ENCODE measurements at places on chromosomes 2 and 18.

DNA sequence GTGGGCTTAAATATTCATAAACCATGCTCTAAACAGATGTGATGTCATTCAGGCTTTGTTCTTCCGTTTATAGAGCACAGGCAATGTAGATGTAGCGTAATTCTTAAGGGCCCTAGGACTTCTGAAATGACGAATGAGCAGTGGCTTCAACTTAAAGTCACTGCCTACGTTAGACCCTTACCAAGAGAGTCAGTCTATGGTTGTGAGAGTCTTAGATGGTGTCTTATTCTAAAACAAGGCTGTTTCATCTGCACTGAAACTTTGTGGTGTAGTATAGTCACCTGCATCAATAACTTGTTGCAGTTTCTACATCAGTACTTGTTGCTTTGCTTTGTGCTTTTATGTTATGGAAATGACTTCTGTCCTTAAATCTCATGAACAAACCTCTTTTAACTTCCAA lies 56.0 kb downstream of the PIK3C3 start:
- no peaks in the 10 kb centered on the region for H3K4me1 ChIP-seq
- peaks cover 9% of the 10 kb centered on the region for H3K36me3 ChIP-seq
- no peak overlapping the region for H3K4me3 ChIP-seq
- no peak overlapping the region for H3K27ac ChIP-seq
- H3K27me3 ChIP-seq = no peaks in the 10 kb centered on the region
- DNase-seq = no peak

GRCh38 chr2:10444463-10444862 lies 3.7 kb downstream of the ODC1 start:
- H3K4me1 ChIP-seq = peaks cover 19% of the 10 kb centered on the region
- H3K4me3 ChIP-seq = no peak overlapping the region
- no peak overlapping the region for H3K27ac ChIP-seq
- no peak for DNase-seq

GRCh38 chr18:76134628-76135027 lies 360.4 kb downstream of the ZNF516 start:
- no peaks in the 10 kb centered on the region for H3K4me1 ChIP-seq
- DNase-seq = no peak
- no peaks in the 10 kb centered on the region for H3K27me3 ChIP-seq
- no peaks in the 10 kb centered on the region for H3K36me3 ChIP-seq
- H3K27ac ChIP-seq = no peak overlapping the region

GRCh38 chr2:231482806-231483391 lies 18.6 kb upstream of the NCL start:
- peak; percentile 99 for DNase-seq
- no peaks in the 10 kb centered on the region for H3K4me1 ChIP-seq
- no peaks in the 10 kb centered on the region for H3K27me3 ChIP-seq
- no peaks in the 10 kb centered on the region for H3K36me3 ChIP-seq

DNA sequence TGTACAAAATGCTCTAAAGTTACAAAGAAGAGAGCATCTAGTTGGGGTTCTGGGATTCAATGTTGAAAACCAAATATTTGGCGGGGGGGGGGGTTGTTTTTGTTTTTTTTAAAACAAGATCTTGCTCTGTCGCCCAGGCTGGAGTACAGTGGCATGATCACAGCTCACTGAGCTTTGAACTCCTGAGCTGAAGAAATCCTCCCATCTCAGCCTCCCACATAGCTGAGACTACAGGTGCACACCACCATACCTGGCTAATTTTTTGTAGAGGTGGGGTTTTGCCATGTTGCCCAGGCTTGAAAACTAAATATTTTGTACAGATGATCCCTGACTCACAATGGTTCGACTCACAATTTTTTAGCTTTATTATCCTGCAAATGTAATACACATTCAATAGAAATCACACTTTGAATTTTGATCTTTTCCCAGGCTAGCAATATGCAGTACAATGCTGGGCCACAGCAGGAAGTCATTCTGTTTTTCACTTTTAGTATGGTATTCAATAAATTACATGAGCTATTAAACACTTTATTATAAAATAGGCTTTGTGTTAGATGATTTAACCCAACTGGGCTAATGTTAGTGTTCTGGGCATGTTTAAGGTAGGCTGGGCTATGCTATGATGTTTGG lies 7.6 kb downstream of the BARD1 start:
- no peak overlapping the region for H3K27ac ChIP-seq
- H3K36me3 ChIP-seq = no peaks in the 10 kb centered on the region
- no peaks in the 10 kb centered on the region for H3K27me3 ChIP-seq
- H3K4me3 ChIP-seq = no peak overlapping the region

DNA sequence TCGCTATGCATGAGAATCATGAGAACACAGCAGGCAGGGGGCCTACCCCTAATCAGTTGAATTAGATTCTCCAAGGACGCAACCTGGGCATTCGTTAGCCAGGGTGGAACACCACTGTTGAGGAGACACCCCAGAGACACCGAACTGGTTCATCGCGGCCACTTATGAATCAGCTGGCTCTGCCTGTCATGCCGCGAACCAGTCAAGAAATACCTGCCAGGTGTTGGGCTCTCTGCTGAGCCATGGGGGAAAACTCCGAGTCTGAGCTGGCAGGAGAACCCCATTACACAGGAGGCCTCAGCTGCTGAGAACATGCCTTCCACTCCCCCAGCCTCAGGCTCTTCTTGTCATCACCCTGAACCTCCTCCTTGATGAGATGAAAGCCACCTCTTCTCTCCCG lies 184.3 kb downstream of the SMAD7 start:
- no peaks in the 10 kb centered on the region for H3K27me3 ChIP-seq
- H3K4me1 ChIP-seq = no peaks in the 10 kb centered on the region
- DNase-seq = no peak

DNA sequence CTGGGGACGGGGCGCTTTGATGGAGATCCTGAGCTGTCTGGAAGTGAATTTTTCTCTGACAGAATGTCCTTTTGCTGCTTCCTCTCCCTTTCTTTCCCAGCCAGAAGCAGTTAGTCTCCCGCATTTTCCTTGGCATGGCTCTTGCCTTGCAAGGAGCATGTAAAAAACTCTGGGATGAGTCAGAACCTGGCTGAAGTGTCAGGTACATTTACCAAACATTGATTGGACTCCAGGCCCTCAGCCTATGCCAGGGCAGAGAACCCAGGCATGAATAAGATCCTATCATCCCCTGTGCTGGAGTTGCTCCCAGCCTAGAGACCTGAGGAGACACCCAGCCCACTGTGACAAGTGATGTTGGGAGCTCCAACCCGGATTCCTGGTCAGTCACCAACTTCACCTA lies 21.6 kb downstream of the STON1 start:
- H3K27me3 ChIP-seq = no peaks in the 10 kb centered on the region
- no peak for DNase-seq
- no peak overlapping the region for H3K4me3 ChIP-seq
- peaks cover 12% of the 10 kb centered on the region for H3K4me1 ChIP-seq
